ENCODE measurements at places on chromosomes 16 and 17.

- no peak for DNase-seq
Measured at GRCh38 chr16:68400924-68401460, 47.3 kb downstream of the SMPD3 start.

DNA sequence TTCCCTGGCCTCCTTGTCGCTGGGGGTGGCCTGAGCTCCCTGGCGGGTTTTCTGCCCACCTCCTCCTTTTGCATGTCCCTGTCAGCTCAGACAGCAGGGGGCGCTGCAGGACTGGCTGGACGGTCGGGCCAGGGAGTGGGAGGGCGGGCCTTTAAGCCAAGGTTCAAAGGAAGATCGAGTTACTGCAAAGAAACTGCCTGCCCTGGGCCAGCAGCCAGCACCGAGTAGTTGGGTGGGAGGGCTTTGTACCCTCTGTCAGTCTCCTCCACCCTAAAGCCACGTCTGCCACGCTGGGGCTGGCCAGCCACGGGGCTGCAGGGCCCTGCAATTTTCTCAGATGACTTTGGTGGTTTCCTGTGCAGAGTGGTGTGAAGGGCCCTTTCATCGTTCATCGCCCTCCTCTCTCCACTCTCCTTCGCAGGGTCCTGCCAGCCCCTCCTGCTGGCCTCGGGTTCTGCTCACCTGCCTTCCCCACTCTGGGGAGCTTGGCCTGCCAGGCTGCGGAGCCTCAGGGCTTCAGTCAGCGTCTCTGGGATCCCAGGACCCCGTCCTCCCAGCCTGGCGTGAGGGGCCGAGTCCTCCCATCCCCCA lies 12.3 kb downstream of the GPR142 start:
- DNase-seq, result peak; percentile 31

DNA sequence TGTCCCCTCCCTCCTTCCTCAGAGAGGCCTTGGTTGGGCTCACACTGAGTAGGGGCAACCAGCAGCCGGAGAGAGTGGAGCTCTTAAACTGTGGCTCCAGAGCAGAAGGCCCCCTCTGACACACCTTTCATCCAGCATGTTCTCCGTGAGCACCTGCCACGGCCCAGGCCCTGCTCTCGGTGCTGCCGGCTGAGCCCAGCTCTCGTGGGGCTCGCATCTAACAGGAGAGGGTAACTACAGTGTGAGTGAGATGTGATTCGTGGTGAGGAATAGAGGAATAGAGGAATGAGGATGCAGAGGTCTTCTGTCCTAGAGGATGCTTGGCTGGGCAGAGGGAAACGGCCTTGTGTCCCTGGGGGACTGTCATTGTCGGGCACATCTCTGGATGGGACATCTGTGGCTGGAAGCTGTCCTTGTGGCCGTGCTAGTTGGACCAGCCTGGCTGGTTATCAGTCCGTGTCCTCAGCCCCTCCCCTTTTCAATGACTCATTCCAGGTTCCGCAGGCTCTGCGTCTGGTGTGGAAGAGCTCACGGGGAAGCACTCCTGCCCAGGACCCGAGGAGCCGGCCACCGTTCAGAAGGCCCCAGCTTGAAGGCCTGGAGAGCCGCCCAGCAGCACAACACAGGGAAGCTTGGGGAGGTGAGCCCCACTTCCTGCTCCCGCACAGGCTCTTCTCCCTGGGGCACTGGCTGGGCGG lies 11.9 kb upstream of the DNASE1 start:
- peak; percentile 36 for DNase-seq

DNA sequence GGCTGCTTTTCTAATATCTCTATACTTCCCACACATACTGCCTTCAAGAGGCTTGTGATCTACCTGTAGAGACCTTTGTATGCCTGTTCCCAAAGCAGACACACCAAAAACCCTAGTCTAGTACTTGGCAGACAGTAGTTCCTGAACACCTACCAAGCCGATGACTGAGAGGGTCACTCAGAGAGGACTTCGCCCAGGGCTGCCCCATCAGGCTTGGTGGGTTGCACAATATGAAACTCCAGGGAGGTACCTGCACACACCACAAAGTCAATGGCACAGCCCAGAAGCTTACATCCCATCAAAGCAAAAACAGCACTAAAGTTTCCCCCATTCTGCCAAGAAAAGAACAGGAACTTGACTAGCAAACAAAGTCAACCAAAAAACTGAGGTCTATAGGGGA lies 30.3 kb downstream of the ASPA start:
- no peak for DNase-seq

DNA sequence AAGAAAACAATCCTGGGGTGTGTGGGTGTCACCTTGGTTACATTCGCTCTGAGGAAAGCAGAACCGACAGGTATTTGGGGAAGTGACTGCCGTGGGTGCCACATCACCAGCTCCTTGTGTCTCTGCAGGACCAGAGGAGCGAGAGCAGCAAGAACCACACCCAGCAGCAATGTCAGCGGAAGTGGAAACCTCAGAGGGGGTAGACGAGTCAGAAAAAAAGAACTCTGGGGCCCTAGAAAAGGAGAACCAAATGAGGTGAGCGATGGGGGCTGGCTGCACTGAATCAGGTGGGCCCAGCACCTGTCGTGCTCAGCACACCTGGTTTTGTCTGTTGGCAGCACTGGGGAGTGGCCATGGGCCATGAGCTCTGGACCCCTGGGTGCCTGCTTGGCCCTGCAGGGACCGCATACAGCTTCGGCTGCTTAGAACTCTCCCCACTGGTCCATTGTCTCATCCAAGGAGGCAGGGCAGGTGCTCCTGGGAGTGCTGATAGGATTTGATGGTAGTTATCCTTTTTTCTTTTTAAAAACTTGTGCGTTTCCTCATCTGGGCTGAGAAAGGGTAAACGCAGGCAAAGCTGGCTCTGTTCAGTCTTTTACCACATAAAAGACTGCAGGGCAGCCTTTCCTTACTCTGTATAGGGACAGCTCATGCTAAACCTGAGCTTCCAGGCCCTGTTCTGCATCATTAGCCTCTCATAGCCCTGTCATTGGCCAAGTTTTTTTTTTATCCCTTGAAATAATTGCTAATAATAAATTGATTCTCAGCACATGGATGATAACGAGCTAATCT lies 29.4 kb downstream of the HMOX2 start:
- no peak for DNase-seq

DNA sequence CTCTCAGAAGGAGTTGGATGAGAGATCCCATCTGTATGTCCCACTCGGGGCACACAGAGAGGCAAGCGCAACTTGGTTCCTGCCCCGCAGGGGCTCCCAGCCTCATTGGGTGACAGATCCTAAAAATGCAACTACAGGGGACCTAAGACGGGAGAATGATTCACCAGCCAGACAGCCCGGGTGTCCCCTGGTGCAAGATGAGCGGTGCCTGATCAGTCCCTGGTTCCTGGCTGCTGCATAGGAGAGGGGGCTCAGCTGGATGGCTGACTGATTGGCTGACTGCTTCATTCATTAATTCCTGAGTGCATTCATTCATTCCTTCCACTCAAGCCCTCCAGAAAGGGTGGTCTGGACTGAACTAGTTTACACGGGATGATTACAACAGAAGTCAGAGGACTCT lies 22.0 kb downstream of the WNT3 start:
- no peak for DNase-seq

- no peak for DNase-seq
Measured at GRCh38 chr16:56198006-56198754, 6.9 kb downstream of the GNAO1 start.

- peak; percentile 35 for DNase-seq
Measured at GRCh38 chr16:47142486-47142820, 1.3 kb downstream of the NETO2 start.

DNA sequence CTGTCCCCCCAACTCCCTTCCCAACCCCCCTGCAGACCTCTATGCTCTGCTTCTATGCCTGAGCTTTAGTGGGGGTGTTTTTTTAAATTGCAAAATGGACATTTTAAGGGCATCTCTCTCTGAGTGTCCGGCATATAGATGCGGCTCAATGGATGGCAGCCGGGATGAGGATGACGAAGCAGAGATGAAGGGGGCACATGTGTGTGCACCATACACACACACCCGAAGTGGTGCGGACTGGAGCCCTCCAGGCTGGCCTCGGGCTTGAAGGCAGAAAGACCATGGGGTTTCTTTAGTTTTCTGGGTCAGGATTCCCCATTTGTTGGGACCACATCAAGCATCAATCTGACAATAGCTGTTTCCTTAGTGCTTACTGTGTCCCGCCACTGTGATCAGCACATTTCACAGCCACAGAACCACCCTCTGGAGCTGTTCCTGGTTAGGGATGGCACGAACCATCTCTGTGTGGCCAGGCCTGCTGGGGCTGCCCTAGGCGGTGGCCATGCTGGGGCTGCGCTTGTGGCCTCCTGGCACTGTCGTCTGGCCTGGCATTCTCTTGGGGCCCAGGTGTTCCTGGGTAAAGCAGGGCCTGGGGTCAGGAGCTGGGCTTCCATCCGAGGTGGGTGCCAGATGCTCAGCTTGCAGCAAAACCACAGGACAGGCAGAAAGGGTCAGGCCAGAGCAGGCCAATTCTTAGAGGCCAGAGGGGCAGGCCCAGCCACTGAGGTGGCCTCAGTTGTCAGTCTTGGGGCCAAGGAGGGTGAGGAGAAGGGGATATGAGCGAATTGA lies 49.9 kb downstream of the NT5M start:
- DNase-seq, result no peak

DNA sequence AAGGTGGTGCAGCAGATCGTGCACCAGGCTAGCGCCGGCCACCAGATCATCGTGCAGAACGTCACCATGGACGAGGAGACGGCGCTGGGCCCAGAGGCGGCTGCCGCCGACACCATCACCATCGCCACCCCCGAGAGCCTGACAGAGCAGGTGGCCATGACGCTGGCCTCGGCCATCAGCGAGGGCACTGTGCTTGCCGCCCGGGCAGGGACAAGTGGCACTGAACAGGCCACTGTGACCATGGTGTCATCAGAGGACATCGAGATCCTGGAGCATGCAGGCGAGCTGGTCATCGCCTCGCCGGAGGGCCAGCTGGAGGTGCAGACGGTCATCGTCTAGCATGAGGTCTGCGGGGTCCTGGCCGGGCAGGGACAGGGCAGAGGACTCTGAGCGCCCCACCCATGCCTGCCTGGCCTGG lies 1.0 kb upstream of the DNASE1L2 start:
- no peak for DNase-seq

DNA sequence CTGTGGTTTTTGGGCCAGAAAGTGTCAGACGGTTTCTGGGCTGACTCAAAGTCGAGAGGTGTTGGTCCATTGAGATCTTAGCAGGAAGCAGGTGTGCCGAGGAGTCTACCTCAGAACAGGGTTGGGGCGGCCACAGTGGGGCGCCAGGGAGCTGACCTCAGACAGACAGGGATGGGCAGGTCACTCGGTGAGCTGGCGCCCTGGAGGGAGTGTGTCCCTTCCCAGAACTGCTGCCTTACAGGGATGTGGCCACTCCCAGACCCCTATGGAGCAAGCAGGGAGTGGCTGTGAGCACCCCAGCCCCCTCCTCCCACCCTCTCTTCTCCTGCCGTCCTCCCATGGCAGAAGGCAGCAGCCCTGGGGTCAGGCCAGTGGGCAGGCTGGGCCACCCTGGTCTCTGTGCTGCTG lies 14.0 kb upstream of the DPEP1 start:
- no peak for DNase-seq

DNA sequence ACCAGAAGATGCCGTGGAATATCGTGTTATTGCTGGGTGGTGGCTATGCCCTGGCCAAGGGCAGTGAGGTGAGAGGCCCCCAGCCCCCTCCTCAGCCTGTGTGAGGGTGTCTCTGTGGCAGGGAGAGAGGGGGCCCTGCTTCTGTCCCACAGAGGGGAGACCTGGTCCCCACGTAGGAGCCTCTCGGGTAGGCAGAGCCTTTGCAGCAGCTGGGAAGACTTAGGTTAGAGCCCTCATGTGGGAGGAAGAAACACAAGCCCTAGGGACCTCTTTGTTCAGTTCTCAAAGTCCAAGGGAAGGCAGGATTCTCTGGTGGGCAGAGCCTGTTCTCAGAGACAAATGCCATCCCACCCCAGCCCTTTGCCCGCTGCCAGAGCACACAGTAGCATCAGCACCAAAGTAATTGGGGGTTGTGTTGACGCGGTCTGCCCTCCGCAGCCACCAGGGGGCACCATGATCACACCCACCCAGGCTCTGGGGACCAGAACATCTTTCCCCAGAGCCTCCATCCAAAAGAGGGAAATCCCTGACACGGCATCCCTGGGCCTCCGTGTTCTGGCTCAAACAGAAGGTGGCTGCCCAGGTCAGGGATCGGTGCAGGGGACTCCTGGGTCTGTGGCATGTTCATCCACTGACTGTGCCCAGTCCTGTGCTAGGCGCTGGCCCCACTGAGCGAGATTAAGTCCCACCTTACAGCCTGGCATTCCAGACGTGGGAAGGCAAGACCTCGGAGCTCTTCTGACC lies 11.5 kb upstream of the FOXN1 start:
- DNase-seq, result peak; percentile 6

DNA sequence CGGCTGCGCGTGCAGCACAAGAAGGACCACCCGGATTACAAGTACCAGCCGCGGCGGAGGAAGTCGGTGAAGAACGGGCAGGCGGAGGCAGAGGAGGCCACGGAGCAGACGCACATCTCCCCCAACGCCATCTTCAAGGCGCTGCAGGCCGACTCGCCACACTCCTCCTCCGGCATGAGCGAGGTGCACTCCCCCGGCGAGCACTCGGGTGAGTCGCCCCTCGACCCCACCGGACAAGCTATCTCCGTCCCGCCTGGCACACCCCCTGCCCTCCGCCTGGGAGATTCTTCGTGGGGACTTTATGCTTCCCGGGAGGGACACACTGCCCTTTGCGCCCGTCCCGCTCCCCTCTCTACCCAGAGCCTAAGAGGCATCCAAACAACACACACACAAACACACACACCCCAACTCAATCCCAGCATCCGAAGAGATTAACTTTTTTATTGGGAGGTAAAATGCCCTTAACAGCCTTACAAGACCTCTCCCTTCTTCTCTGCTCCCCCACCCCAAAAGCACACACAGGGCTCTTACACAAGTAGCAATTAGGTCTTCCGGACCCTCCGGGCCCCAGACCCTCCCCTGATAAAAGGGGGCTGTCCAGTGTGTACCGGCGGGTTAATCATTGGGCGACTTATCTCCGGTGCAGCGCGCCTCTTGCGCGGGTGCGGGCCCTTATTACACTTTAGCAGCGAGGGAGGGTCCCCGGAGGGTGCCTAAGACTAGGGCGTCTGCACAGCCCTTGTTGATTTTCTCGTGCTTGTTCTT lies 2.1 kb downstream of the SOX9 start:
- DNase-seq, result peak; percentile 62

DNA sequence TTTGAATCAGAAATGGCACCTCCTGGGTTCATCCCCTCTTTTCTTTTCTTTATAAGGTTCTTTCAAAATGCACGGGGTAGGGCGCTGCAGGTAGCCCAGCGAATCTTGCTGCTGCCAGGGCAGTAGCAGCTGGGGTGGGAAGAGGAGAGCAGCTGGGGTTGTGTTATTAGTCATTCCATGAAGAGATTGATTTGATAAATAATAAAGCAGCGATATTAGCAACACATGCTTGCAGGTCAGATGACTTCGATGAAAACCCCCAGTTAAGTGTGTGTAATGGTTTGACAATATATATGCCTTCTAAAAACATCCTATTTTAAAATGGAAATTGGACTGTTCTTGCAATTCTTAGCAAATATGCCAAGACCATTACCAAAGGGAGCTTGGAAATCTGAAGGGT lies 200.7 kb downstream of the CCDC182 start:
- no peak for DNase-seq

- DNase-seq, result peak; percentile 87
Measured at GRCh38 chr17:8611619-8612298, 18.8 kb downstream of the MYH10 start.
